Glutamatergic neuron (in vitro differentiated cells): ENCODE measurements at places on chromosomes 4 and X.

GRCh38 chr4:159206427-159206871, 103.6 kb downstream of the RAPGEF2 start:
- no peak for DNase-seq

- DNase-seq: no peak
These were observed 133.8 kb upstream of the LCORL start for GRCh38 chr4:18155067-18156041.

GRCh38 chrX:111095974-111096895, at the start of gene PAK3:
PAK3 (plus strand) TSS chrX:111096191; CDS start chrX:111123104, 26,913 bp downstream.
- peak; percentile 61 for DNase-seq

- DNase-seq: peak; percentile 39
These were observed 1.0 kb downstream of the GPR50 start for GRCh38 chrX:151177141-151178027.

DNA sequence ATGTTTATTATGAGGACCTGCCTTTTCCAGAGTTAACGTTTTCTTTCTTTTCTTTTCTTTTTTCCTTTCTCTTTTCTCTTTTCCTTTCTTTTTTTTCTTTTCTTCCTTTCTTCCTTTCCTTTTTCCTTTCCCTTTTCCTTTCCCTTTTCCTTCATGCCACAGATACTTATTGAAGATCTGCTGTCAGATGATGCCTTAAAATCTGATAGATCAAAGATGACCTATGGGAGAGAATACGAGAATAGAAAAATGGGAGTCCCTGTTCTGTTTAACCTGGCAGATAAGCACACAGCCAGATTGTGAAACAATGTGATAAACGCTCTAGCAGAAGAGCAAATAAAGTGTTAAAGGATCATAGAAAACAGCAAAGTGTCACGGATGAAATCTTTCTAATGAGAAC, 38.9 kb downstream of the AFF1 start:
- no peak for DNase-seq

DNA sequence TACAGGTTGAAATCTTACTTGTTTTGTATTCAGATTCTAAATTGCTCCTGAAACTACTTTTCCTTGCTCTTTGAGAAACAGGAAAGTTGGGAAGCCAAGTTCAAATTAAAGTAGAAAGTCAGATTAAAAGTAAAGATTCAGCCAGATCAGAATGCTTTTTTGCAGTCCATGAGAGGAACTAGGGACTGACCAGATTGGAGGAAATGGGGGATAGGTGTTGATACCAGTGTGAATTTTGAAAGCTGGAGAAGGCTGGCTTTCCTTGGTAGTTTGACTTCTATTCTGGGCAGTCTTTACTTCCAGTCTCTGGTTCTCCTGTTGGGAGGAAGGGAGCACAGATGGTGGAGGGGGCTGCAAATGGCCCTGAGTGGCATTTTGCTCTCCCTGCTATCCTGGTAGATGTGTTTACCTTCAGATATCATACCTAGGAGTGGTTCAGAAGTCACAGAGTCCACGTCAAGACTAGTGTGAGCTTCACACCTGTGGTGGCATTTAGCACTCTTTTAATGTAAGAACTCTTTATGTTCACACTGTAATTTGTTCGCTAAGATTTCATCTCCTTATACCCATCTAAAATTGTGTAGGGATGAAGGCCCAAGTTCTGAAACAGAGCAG, 68.8 kb downstream of the FNIP2 start:
- no peak for DNase-seq

DNA sequence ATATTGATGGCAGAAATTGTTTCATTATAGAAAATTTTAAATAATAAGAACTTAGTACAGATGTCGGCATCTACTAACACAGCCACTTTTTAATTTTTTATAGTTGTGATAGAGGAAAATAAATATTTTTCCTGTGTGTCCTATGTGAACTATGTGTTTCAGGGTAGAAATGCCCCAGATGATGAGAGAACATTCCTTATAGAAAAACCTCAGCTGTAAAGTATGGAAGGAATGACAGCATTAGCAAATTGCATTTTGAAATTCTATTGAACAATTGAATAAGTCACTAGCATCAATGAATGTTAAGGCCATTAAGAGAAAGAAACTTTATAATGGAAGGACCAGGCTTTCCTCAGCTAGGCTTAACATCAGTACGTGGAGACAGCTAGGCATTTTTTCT, 149.2 kb downstream of the CFAP299 start:
- DNase-seq: no peak

DNA sequence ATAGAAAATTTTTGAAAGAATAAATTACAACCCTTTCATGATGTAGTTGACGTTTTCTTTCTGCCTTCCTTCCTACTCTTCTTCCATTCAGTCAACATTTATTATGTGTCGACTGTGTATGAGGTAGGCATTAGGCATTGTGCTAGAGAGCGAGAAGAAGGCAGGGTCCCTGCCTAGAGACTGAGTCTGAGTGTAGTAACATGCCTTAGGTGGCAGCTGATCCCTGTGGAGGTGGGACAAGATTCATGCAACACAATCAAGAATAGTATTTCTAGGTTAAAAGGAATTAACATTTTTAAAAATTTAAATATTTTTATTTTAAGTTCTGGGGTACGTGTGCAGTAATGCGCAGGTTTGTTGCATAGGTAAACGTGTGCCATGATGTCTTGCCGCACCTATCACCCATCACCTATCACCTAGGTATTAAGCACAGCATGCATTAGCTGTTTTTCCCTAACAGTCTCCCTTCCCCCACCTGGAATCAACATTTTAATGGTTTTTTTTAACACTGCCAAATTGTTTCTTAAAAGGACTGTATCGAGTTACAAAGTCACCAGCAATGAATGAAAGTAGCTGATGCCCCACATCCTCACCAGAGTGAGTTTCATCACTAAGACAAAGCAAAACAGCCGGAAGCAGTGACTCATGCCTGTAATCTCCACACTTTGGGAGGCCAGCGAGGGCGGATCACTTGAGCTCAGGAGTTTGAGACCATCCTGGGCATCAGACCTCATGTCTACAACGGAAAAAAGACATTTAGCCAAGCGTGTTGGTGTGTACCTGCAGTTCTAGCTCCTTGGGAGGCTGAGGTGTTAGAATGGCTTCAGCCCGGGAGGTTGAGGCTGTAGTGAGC, 84.0 kb downstream of the WWC2 start:
- DNase-seq: peak; percentile 33

DNA sequence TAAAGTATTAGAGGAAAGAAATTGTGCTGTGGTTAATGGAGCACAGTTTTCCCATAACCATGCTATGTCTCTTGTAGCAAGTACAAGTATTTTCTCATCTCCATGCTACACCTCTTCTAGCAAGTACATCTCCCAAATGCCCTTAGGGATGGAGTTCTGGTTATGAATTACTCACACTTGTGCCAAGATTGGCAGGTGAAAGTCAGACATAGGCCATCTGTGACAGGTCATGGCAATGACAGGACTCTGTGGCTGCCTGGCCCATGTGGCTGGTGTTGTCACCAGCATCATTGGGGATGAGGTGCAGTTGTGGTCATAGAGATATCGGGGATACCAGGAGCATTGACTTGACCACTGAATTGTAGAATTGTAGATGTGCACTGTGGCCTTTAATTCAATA, 310.2 kb downstream of the FAT4 start:
- no peak for DNase-seq

DNA sequence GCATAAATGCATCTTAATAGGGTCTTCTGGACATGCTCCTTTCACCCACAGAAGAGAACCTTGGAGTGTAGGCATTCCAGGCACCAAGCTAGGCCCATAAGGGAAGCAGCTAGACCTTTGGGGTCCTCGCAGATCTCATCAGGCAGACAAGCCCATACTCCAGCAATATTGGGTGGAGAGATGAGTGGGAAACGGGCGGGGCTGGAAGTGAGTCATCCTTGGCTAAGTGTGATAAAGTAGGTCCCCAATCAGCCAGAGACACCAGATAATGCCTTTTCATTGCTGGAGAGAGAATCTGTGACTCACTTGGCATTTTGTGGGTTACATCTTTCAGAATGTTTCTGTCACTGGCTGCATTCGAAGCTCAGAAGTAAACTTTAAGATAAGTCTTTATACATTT, 133.3 kb upstream of the MBNL3 start:
- DNase-seq: no peak

GRCh38 chrX:149948016-149948415, 9.7 kb upstream of the EOLA2 start:
- no peak for DNase-seq

DNA sequence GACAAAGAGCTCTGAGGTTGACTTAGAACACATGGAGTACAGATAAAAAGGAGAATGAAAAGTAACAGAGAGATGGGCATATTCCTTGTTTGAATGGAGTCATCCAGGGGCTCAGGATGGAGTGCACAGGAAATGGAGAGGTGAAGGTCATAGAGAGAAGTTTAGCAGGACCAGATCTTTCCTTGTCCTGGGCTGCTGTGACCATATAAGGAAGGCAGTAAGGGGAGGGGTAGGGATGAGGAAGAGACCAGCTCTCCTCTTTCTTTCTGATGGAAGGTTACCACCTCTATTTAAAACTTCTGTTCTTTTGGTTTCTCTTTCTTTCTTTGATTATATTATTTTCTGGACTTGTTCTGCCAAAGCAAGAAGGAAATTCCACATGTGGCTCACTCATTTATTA, 27.0 kb downstream of the AR start:
- DNase-seq: no peak

DNA sequence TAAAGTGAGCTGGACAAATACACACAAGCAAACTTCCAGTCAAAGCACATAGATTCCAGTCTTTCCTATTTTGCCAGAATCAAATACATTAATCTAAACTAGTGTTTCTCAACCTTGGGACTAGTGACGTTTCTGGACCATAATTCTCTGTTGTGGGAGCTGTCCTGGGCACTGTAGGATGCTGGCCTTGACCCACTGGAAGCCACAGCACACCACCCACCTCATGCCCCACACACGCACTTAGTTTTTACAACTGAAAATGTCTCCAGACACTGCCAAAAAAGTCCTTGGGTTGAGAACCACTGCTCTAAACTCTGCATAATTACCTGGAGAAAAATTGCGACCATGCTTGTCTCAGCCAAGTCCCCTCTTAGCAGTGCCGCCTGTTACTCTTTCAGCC, 57.6 kb downstream of the MAP3K15 start:
- DNase-seq: no peak

GRCh38 chr4:167196344-167197012, 37.8 kb downstream of the SPOCK3 start:
- DNase-seq: no peak

DNA sequence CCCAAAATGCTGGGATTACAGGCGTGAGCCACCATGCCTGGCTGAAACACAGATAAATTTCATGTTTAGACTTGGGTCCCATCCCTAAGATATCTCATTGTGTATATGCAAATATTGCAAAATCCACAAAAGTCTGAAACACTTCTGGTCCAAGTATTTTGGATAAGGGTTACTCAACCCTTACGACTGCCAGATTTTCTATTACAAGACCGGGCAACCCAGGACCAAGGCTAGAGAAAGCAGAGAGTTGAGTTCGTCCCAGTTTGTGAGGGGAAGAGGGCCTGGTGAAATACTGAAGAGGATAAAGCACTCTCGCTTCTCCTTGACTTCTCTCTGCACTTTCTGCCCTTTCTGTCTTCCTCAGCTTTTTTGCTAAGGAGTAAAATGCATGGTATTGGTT, 34.5 kb downstream of the ZFX start:
- DNase-seq: no peak

GRCh38 chrX:96004386-96004785, 680.3 kb upstream of the DIAPH2 start:
- no peak for DNase-seq

DNA sequence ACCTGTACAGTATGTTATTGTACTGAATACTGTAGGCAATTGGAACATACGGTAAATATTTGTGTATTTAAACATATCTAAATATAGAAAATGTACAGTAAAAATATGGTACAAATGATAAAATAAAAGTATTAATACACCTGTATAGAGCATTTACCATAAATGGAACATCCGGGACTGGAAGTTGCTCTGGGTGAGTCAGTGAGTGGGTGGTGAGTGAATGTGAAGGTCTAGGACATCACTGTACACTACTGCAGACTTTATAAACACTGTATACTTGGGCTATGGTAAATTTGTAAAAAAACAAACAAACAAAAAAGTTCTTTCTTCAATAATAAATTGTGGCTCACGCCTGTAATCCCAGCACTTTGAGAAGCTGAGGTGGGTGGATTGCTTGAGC, 52.4 kb upstream of the FHL1 start:
- DNase-seq: no peak

DNA sequence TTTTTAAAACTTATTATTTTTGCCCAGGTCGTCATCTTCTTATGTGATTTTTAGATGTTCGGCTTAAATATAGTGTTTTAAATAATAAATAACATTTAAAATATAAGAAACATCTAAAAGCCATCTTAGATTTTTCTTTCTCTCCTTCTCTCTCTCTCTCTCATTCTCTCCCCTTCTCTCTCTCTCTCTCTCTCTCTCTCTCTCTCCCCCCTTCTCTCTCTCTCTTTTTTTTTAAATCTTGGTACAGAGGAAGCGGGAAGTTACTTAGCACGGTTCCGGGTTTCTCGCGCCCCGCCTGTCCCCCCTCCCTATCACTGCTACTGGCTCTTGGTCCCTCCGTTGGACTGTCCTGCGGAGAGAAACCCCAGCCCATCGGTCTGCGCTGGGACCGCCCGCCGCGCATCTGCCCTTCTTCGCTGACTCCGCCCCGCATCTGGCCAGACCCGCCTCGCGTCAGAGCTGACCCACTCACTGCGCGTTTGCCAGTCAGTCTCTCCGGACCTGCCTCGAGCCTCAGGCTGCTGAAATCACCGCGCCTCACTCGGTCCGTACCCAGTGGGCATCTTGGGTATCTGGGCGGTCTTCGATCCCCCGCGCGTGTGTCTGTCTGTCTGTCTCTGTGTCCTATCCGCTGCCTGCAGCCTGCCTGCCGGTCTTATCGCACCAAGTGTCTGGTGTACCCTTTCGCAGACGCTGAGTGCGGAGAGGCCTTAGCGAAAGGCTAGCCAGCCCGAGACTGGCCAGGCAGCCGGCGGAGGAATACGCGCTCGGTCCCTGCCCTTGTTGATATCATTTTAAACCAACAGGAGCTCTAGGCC, at the start of gene PABPC5:
Gene PABPC5, plus strand, starts transcription at position 489 of the 818 bp plus-strand sequence. CDS start 739 bp downstream, outside the sequence.
- peak; percentile 84 for DNase-seq

DNA sequence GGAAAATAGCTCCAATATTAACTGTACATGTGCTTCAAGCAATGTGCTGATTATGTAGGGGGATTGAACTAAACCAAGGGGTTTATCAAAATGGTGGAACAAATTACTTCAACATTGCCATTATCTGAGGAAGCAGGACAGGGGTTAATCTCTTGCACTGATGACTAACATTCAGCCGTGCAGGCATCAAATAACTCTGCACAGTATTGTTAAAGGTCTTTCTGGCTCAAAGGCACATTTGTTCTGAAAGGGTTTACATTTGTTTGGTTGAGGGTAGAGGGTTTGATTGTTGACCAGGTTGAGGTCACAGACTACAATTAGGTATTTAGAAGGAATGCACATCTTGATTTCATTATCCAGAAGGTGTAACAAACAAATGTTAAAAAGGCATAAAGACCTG, 32.2 kb upstream of the CCSER1 start:
- no peak for DNase-seq

DNA sequence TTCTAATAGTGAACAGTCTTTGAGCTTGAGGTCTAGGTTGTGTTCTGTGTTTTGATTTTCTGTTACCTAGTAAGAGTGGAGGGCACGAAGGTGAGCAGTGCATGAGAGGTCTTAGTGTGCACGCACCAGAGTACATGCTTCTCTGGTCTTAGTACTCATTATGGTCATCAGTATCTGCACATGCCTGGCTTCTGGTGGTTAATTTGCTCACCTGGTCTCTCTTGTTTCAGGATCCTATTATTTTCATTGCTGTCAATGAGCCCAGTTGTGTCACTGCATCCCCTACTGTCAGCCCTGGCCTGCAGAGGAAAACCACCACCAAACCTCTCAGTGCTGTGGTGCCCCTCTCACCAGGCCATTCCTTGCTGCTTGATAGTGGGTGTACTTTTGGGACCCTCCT, 54.8 kb downstream of the NSUN7 start:
- DNase-seq: no peak

GRCh38 chrX:111568354-111568753, 56.9 kb downstream of the SERTM2 start:
- DNase-seq: no peak
